SK-MEL-5 (cell line): ENCODE measurements at places on chromosomes 3 and 15. TPM values are rescaled to one million over a fixed set of nuclear protein-coding genes. Genes with fewer than 3 reads are reported as not detected.

The PLCB2 gene
- 1.9 and 3.2 TPM in 2 replicates for total RNA-seq

The ZSCAN29 gene
- total RNA-seq, result 21.0 and 23.1 TPM in 2 replicates

DNA sequence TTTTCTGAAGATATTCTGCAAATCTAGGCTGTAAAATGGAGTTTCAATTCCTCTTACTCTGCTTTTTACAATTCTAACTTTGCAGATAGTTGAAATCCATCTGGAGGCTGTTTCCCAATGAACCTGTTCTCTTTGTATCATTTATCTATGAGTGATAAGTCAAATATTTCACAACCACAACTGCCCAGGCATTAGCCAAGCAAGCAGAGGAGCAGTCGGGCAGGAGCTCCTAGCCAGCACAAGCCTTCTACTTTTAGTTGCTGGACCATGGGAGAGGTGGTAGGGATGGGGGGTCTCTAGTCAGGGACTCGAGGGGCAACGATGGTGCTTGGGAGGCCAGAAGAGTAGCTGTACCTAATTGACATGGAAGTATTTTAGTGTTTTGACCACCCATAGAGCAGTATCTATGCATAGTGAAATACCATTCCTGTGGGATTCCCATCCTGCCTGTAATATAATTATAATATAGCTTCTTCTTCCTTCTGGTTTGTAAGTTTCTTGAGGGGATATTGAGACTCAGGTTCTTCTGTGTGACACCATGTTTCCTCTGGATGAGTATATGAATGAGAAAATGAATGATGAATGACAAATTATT lies 353.5 kb upstream of the IL12A start:
- no peak for DNase-seq

GRCh38 chr3:16596352-16597032 lies 8.7 kb downstream of the DAZL start:
- no peak for DNase-seq

GRCh38 chr3:117616227-117616626 lies 906.6 kb downstream of the TUSC7 start:
- DNase-seq, result peak; percentile 2

The PLXNB1 gene
- 4.9 and 7.4 TPM in 2 replicates for total RNA-seq

- DNase-seq, result no peak
Observed at GRCh38 chr3:194487289-194488054, 670 bp upstream of the ATP13A3 start.
